Testis (tissue), 5 donors: ENCODE measurements at places on chromosomes 11 and 22. TPM values are rescaled to one million over a fixed set of nuclear protein-coding genes. Genes with fewer than 3 reads are reported as not detected.

- no peak for DNase-seq
These were observed 56.1 kb upstream of the GNAZ start for GRCh38 chr22:23014250-23014649.

Gene RIC8A
- total RNA-seq: 108 TPM

Gene DGAT2
- 54.6 TPM for total RNA-seq

Gene COA4
- 69.4 TPM for total RNA-seq

Gene PSMD13
- total RNA-seq: 128 TPM

DNA sequence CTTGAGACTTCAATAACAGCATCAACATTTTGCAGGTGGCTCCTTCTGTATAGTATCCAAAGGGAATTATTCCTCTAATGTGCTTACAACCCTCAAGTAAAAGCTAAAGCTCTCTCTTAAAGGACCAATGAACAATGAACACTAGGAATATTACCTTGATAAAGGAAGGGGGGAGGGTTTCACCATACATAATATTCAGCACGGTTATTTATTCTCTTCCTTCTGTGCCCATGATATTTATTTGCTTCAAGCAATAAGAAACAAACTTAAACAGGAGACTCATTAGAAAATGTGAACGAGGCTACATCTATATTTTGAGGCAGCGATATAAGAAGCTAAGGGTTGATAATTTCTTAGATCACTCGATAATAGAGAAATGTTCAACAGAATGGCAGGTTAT, 21.2 kb downstream of the BLID start:
- DNase-seq: no peak
